Thyroid gland (tissue), 4 donors: ENCODE measurements at places on chromosomes 5 and 9. TPM values are rescaled to one million over a fixed set of nuclear protein-coding genes. Genes with fewer than 3 reads are reported as not detected.

The FBP2 gene
- total RNA-seq = not detected

The ARHGEF39 gene
- 0.27 TPM for total RNA-seq

The FAM153A gene
- 11.4 TPM for total RNA-seq

The CDH9 gene
- total RNA-seq = not detected

The OBP2B gene
- total RNA-seq = not detected

The KIF4B gene
- total RNA-seq = not detected

The DMRTA1 gene
- total RNA-seq = 3.9 TPM

GRCh38 chr9:3205421-3206095, 320.2 kb downstream of the RFX3 start:
- H3K27me3 ChIP-seq = no peaks in the 10 kb centered on the region
- H3K36me3 ChIP-seq = no peaks in the 10 kb centered on the region
- H3K4me1 ChIP-seq = no peaks in the 10 kb centered on the region
- no peak overlapping the region for H3K4me3 ChIP-seq
- no peak overlapping the region for H3K27ac ChIP-seq
- peak; percentile 7 for DNase-seq

DNA sequence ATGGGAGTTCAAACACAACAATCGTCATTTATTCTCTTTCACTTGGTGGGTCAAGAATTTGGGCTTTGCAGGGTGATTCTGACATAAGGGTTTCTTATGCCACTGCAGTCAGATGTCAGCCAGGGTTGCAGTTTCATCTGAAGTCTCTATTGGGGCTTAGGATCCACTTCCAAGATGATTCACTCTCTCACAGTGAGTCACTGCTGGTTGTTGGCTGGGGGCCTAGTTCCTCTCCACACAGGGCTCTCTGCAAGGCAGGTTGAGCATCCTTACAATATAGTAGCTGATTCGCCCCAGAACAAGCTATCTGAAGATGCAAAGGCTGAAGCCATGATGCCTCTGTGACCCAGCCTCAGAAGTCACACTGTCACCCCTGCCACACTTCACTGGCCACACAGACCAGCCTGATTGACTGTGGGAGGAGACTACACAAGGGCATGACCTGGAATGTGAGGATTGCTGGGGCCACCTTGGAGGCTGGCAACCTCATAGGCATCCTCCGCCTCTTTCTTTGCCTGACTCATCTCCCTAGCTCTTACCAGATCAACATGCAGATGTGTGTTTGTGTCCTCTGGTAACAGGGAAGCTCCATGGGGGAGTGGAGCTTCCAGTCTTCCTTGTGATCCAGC, 4.5 kb upstream of the CARD19 start:
- H3K4me1 ChIP-seq = peaks cover 27% of the 10 kb centered on the region
- no peaks in the 10 kb centered on the region for H3K36me3 ChIP-seq
- H3K27ac ChIP-seq = no peak overlapping the region
- no peaks in the 10 kb centered on the region for H3K27me3 ChIP-seq

GRCh38 chr5:13317654-13318053, 626.8 kb downstream of the DNAH5 start:
- H3K4me1 ChIP-seq = no peaks in the 10 kb centered on the region
- DNase-seq = no peak
- no peak overlapping the region for H3K27ac ChIP-seq
- H3K36me3 ChIP-seq = no peaks in the 10 kb centered on the region

DNA sequence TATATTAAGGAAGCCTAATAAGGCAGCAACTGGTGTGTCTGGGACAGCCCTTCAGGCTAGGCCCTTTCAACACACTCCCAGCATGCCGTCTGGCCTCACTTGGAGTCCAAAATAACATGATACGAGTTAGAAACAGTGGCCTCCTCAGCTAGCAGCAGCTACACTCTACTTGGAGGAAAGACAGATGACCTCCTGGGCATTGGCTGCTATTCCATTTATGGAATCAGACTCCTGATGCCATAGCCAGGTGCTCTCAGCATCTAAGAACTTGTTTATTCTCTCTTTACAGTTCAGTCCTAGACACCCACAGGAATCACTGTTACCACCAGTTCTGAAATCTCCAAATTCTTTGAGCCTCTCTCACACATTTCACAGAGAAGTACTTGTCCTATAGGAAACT, 31.8 kb downstream of the RUSC2 start:
- peak overlapping the region; percentile 96 for H3K27ac ChIP-seq
- no peak overlapping the region for H3K4me3 ChIP-seq

- H3K4me3 ChIP-seq = no peak overlapping the region
- no peaks in the 10 kb centered on the region for H3K36me3 ChIP-seq
- DNase-seq = no peak
- H3K4me1 ChIP-seq = no peaks in the 10 kb centered on the region
- no peaks in the 10 kb centered on the region for H3K27me3 ChIP-seq
Observed at GRCh38 chr5:31806561-31806960, 167.6 kb downstream of the PDZD2 start.

DNA sequence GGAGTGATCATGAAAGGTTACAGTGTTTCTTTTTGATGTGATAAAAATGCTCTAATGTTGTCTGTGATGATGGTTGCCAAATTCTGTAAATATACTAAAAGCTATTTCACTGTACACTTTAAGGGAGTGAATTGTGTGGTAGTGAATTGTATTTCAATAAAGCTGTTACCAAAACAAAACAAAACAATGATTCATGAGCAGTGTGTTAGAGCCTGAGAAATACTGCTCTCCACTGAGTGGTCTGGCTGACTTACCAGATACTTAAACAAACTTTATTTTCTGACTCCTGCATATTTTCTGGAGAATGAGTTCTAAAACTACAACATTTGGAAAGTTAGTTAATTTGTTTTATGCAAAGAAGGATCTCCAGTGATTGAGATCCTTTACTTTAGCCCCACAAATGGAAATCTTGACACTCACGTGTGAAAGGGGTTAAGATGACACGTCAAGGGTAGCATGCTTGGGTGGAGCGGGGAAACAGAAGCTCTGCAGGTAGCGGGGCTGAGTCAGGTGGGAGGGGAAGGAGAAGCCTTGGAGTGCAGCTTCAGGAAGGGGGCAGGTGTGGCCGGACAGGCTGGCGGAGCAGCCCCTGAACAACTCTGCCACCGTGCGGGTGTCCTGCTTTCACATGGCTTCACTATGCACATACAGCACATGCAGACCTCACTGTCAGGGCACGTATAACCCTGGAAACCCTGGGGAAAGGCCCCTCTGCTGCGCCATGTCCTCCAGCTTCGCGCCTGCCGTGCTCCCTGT, 256.7 kb downstream of the IRX1 start:
- peak; percentile 37 for DNase-seq
- H3K27ac ChIP-seq = no peak overlapping the region
- no peaks in the 10 kb centered on the region for H3K4me1 ChIP-seq
- no peaks in the 10 kb centered on the region for H3K27me3 ChIP-seq
- no peaks in the 10 kb centered on the region for H3K36me3 ChIP-seq

- H3K36me3 ChIP-seq = no peaks in the 10 kb centered on the region
- H3K27me3 ChIP-seq = no peaks in the 10 kb centered on the region
- no peak overlapping the region for H3K4me3 ChIP-seq
- H3K27ac ChIP-seq = no peak overlapping the region
Observed at GRCh38 chr9:123975871-123976270, 35.7 kb upstream of the LHX2 start.

GRCh38 chr5:91016322-91016721, 366.8 kb downstream of the ARRDC3 start:
- H3K4me1 ChIP-seq = peaks cover 16% of the 10 kb centered on the region
- H3K36me3 ChIP-seq = no peaks in the 10 kb centered on the region
- no peaks in the 10 kb centered on the region for H3K27me3 ChIP-seq
- no peak for DNase-seq

- DNase-seq = peak; percentile 51
- peaks cover 12% of the 10 kb centered on the region for H3K36me3 ChIP-seq
- no peak overlapping the region for H3K4me3 ChIP-seq
Observed at GRCh38 chr9:21812946-21813568, 10.6 kb downstream of the MTAP start.

GRCh38 chr5:174910245-174910737, 185.9 kb downstream of the MSX2 start:
- H3K4me3 ChIP-seq = no peak overlapping the region
- H3K27ac ChIP-seq = no peak overlapping the region
- H3K27me3 ChIP-seq = no peaks in the 10 kb centered on the region
- peak; percentile 67 for DNase-seq
- H3K36me3 ChIP-seq = no peaks in the 10 kb centered on the region
